Astrocyte of the cerebellum (primary cell): ENCODE measurements at places on chromosomes 3 and 15.
A peak's percentile ranks its signal among the peaks of the same experiment; 100 is the strongest.

GRCh38 chr3:21356402-21356801 is 394.6 kb downstream of the ZNF385D start:
- DNase-seq = no peak

DNA sequence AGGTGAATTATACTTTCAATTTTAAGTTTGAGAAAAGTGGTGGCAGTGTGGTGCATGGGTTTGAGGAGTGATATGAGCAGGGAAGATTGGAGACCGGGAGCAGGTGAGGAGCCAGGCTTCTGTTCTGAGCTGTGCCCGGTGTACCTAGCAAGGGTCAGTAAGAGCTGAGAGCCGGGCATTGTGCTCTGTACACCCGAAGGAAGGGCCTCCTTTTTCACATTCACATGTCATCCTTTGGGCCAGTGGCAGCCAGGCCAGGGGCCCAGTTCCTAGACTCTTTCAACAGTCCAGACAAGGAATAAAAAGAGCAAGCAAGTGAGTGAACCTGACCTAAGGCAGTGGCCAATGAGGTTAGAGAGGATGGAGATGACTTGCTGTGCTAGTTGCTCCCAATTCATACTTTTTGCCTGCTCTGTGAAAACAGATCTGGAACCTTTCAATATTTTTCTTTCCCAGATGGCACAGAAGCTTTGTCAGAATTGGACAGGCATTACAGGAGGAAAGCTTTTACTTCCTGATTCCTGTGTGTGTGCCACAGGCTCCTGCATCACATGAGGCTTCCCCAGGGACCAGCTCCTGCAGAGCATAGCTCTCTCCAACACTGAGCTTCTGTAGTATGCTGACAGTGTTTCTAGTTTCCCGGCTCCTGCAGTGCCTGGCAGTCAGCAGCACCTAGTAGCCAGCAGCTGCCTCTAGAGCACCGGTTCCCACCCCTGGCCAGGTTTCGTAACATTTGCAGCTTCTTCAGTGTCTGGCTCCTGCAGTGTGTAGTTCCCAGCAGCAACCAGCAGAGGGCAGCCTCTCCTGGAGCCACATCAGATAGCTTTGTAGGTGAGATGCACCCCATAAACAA is 5.3 kb upstream of the TRA2B start:
- peak; percentile 53 for DNase-seq

GRCh38 chr3:100970477-100970990 is 22.7 kb downstream of the ABI3BP start:
- DNase-seq = no peak

DNA sequence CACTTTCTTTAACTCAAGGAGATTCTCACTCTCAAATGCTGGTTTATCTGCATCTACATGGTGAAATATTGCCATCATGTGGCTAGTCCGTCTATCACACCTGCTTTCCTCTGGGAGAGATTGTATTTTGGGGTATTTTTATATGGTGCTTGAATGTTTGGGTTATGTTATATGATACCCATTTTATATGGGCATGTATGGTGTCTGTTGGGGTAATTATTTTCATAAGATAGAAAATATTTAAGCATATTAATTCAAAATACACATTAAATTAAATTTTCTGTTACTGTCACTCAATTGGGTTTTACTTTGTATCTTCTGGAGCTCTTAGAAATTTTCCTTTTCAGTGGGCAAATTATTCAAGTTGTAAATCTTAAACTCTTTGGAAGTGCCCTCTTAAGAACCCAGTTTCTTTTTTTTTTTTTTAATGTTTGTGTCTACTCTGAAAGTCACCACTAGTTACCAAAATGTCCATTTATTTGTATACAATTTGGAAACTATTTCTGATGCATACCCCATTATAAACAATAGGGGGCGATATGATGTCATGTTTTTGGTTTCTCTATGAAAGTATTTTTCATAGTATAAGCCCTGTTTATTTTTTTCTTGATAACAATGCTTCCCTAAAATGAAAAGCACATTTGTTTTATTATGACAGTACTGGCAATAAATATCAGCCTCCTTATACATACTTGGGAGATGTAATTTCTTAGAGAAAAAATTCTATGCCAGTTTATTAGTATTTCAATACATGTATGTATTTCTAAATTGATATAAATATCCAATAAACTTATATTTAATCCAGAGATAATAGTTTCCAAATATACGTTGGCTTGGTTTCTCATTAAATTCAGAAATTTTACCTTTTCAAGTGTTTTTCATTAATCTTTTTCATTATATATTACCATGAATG is 36.1 kb upstream of the PLSCR5 start:
- DNase-seq = peak; percentile 43

DNA sequence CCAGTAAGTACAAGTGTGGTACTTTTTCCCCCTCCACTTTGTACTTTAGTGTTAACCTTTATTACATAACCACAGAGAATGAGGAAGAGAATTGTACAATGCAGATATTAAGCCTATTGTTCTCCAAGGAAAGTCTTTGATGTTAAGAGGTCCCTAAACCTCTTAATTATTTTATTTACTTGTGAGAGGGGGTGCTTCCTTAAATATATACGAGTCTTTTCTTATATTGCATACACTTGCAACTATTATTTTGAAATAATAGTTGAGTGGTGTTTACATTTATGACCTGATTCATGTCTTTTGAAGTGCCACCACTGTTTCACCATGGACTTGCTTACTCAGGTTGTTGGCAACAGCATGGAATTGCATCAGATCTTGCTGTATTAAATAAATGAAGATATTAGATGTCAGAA is 10.1 kb downstream of the USP3 start:
- no peak for DNase-seq

GRCh38 chr3:45657853-45658252 is 31.3 kb upstream of the SACM1L start:
- DNase-seq = no peak

DNA sequence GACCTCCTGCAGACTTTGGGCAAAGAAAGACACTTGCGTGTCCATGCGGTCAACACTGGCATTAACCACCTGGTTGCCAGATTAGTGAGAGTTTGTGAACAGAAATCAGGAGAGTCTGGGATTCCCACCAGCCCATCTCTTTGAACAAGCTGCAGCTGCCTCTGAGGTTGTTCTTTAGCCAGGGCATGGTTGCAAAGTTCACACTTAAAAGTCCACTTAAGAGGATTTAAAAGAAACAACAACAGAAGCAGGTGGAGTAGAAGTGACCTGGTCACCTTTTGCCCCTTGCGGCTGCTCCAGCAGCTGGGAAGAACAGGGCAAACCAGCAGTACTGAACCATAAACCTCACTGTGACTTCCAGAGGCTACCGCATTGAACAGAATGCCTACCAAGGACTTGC is 97.3 kb downstream of the FOXB1 start:
- no peak for DNase-seq

DNA sequence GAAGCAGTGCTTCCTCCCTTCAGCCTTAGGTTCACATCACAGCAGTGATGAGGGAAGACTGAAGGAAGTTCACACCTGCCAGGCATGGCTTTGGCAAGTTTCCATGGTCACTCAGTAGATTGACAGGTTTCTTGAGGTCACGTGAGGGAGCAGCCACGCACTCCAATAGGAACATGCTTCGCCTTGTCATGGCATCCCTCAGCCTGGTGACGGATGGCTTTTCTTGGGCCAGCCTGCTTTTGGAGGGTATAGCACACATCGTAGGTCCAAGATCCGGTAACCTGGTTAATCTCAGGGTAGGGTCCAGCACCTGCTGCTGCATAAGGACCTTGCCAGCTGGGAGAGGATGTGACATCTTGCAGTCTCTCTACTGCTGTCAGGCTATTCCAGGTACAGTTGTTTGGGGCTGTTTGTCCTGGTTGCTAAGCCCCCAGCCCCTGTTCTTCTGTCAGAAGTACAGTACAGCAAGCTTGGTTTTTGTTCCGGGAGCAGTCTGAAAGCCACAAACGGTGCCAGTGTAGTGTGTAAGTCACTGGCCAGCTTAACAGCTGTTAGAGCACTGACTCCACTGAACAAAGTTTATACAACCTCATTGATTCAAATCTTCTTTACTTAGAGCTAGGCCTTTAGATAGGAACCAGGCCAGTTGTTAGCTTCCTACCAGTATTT is 42.3 kb downstream of the PSMD6 start:
- no peak for DNase-seq

DNA sequence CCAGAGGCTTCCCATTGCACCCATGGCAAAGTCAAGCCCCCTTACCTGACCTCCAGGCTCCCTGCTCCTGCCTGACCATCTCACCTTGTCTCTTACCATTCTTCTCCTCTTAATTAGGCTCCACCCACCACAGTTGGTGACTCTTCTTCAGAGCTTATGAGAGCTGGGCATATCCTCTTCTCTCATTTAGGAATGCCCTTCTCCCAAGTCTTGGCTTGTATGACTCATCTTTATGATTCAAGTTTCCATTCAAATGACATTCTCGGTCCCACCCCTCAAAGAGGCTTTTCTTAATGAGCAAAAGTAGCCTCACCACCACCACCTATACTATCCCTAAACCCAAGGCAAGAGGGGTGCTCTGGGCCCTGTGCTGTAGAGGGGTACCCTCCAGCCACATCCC is 55.3 kb upstream of the NUDT16 start:
- DNase-seq = no peak

DNA sequence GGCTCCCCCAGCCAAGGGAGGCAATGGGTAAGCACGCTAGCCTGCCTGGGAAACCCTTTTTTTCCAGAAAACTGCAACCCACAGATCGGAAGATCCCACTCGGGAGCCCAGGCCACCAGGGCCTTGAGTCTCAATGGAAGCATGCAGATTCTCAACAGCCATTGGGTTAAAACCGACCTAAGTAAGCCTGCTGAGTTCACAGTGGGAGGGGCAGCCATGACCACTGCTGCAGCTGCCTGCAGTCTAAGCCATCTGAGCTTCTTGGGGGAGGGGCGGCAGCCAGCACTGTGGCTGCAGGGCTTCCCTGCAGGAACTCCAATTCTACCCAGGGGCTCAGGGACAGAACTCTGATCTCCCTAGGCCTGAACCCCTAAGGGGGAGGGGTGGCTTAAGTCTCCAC is 82.0 kb downstream of the DPPA2 start:
- DNase-seq = no peak

GRCh38 chr15:97623091-97623661 is 337.3 kb upstream of the ARRDC4 start:
- no peak for DNase-seq

DNA sequence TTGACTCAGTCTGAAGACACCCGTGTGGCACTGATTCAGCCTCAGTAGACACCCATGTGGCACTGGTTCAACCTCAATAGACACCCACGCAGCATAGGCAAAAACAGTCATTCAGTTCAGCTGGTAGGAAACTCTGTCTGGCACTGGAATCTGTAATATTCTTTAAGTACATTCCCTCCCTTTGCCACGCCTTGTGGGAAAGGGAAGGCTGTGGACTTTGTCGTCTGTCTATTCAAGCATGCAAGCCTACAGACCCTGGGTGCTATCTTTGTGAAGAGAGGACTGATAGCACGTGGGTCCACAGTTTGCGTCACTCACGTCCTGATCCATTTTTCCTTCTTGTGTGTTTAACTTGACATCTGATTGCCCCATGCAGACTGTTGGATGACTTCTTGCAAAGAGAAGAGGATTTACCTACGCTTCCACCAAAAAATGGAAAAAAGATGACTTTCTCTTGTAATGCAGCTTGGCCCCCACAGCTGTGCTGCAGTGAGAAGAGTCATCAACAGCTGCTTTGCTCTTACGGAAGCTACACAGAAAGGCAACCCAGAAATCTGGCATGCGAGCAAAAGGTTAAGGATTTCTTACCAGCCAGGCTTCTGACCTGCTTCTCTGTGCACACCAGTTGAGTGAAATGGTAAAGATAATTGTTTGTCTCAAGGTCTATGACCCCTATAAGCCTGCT is 278.1 kb downstream of the ULK4 start:
- no peak for DNase-seq

GRCh38 chr15:74799255-74799855 is 13.3 kb upstream of the LMAN1L start:
- no peak for DNase-seq

- peak; percentile 35 for DNase-seq
Measured at GRCh38 chr3:190384309-190384756, 3.6 kb upstream of the CLDN16 start.

GRCh38 chr3:69328103-69328962 is 57.6 kb downstream of the FRMD4B start:
- DNase-seq = no peak

DNA sequence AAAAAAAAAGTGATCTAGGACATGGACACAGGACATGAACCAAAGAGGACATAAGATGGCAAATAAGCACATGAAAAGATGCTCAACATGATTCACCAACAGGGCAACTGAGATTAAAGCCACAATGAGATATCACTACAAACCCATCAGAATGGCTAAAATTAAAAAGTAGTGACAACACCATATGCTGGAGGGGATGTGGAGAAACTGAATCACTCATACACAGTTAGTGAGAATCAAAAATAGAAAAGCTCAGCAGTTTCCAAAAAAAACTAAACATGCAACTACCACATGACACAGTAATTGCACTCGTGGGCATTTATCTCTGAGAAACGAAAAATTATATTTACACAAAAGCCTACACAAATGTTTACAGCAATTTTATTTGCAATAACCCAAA is 27.9 kb upstream of the ACKR4 start:
- DNase-seq = no peak

DNA sequence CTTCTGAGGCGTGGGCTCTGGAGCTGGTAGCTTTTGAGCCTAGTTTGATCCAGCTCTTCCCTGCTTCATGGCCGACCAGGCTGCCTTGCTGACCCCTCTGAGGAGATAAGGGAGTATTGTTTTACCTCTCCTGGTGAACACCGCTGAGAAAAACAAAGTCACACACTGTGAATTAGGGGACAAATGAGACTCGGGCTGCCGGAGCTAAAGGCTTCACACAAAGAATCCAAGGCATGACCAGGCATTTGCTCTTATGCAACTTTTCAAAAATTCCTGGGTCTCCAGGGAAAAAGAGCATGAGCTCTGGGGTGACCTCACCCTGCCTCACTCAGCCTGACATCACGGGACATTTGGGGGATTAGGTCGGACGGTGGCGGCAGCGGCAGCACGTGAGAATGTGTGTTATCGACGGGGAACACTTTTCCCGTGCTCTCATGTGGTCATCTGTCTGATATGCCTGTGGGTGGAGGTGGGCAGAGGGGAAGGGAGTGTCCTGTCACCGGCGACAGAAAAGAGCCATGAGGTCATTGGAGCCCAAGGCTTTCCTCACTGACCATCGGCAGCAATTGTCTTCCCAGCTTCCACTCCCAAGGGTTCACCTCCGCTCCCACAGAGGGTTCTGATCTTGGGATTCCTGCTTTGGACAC is 61.0 kb downstream of the TMEM44 start:
- DNase-seq = peak; percentile 42

GRCh38 chr3:185552358-185552877 is at the start of gene LIPH:
Gene LIPH, minus strand, starts transcription at chr3:185552588. Its CDS starts 117 bp downstream, at chr3:185552471.
- DNase-seq = no peak

DNA sequence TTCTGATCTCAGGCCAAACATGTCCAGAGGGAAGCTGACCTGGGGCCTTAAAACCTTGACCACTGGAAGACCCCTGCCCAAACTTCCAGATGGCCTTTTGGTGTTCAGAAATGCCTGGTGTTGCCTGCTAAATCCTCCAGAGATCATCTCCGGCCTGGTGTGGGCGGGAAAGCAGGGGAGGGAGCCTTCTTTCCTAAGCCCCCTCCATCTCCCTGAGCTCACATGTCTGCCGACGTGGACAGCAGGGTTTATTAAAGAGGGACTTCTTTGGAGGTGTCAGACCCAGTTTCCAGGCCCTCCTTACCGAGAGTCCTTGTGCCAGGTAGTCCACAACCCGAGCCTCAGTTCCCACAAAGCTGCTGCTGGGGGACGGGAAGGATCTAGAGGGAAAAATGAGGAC is 55.9 kb upstream of the SLC6A1 start:
- DNase-seq = no peak

GRCh38 chr3:125633767-125634166 is 38.5 kb upstream of the OSBPL11 start:
- DNase-seq = no peak
